ENCODE measurements at places on chromosomes 6 and 20. TPM values are rescaled to one million over a fixed set of nuclear protein-coding genes. Genes with fewer than 3 reads are reported as not detected.

Gene MYO6
- total RNA-seq: 25.0 TPM

DNA sequence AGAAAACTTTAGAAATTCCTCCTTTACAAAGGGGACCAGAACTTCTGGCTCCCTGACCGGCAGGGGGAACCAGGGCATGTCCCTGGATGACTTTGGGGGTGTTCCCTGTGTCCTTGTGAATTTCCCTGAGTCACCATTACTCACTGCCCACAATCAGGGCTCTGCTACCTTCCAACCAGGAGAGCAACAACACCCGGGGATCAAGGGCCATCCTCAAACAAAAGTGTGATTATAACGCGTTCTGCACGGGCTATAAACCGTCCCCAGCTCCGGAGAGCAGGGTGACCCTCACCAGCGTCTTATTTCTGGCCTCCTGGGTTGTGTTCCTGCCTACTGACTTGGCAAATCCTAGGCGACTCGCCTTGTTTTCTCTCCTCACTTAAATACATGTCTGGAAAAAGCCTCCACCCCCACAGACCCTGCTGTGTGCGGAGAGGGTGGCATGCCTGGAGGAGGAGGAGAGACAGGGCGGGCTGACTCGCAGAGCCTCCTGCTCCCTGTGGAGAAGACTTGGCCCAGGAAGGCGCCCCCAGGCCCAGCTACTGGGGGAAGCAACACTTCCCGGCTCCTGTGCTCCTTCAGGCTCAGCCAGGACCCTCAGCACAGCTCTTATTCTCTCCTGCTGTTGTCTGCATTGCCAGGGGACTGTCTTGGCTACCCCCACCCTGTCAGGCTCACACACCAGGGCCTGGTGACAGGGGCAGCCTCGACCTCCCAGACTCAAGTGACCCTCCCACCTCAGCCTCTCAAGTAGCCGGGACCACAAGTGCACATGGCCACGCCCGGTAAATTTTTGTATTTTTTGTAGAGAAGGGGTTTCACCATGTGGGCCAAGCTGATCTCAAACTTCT, 54.1 kb downstream of the FGD2 start:
- DNase-seq: peak; percentile 84

GRCh38 chr6:148103436-148103835, 239.2 kb upstream of the SASH1 start:
- DNase-seq: no peak

GRCh38 chr20:5996765-5997164, 46.3 kb downstream of the MCM8 start:
- DNase-seq: no peak

DNA sequence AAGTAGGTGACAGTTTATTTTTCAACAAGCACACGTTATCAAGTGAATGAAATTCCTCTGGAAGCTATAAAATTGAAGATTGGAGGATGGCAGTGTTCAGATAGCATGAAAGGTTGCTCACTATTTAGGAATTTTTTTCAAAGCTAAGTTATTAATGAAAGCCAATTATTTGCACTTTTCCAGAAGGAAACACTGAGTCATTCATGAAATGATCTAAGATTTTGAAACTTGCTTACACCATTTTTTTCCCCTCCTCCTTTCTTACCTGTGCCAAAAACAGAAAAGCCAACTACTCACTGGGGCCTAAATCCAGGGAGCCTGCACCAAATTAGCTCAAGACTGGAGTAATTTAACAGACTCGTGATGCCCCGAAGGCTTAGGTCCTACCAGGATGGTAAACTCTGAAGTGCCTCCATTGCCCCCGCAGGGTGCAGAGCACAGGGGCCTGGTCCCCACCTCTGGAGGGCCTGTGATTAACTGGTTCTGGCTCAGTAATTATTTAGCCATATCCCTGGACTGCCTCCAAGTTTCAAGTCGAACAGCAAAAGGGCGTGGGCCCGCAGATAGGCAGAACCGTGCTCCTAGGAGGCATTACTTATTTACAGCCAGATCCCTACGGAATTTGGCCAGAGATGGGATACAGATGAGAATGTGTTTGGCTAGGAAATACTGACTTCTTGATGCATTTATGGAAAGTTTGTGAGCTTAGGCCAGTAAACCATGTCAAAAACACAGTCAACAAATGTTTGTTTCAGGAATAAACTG, 28.0 kb upstream of the ZNF217 start:
- DNase-seq: peak; percentile 80

DNA sequence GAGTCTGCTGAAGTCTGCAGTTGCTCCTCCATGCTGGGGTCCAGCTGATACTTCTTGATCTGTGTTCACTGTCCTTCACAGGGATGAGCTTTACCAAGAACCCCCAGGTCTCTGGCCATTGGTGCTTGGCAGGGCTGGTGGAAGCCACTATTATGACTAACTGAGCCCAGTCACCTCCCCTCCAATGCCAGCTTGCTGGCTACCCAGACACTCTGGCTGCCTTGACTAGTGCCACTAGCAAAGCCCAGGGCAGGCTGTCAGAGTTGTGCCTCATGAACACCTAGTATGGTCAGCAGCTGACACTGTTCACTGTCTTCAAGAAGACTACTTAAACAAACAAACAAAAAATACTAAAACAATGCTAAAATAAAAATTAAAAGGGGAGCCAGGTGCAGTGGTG, 8.8 kb downstream of the ASIP start:
- no peak for DNase-seq
